ENCODE measurements at places on chromosomes 2 and 18.

DNA sequence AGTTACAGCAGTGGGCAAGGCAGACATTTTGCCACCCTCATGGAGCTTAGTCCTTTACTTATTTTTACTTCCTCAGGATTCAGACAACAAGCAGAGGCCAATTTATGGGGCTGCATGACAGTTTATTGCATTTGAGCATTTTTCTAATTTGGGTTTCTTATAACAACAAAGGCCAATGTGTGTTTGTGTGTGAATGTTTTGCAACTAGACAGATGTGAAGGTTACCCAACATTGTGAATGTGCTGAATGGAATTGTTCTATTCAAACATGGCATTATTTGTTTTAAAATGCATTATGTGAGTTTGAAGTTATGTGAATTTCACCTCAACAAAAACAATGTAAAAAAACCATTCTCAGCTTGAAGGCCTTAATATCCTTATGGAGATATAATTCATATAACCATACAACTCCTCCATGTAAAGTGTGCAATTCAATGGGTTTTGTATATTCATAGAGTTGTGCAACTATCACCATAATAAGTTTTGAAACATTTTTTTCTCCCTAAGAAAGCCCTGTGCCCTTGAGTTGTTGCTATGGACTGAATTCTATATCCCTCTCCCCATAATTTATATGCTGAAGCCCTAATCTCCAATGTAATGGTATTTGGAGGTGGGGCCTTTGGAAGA lies 57.3 kb downstream of the CCDC195 start:
- no peak for DNase-seq

- no peak for DNase-seq
Observed at GRCh38 chr2:59083075-59083828, 842.1 kb upstream of the FANCL start.

- DNase-seq = no peak
Observed at GRCh38 chr18:51330148-51330547, 132.7 kb upstream of the MEX3C start.

- no peak for DNase-seq
Observed at GRCh38 chr2:33509908-33510585, 33.6 kb downstream of the RASGRP3 start.

- DNase-seq = no peak
Observed at GRCh38 chr18:54845787-54846186, 17.5 kb downstream of the RAB27B start.

- no peak for DNase-seq
Observed at GRCh38 chr2:226139759-226140158, 659.9 kb downstream of the IRS1 start.

GRCh38 chr2:16184945-16185660 lies 244.8 kb downstream of the MYCN start:
- no peak for DNase-seq

GRCh38 chr2:21379140-21379539 lies 255.4 kb downstream of the TDRD15 start:
- no peak for DNase-seq

DNA sequence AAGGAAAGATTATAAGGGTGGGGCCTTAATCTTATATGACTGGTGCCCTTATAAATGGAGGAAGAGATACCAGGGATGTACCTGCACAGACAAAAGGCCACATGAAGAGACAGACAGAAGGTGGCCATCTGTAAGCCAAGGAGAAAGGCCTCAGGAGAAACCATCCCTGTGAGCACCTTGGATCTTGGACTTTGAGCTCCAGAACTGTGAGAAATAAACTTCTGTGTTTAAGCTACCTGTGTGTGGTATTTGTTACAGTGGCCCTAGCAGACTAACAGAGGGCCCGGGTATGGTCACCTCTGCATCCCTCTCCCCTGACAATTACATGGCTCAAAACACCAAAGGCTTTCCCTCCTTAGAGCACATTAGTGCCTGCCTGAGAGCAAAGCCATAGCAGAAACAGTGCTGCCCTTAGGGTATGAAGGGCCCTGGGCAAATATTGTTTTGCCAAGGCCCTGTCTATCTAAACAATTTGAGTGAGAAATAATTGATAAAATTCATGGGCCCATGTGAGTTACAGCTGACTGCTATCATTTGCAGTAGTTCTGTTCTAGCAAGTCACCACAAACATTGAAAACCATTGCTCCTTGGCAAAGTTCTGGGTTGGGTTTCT lies 109.3 kb upstream of the MYCN start:
- DNase-seq = no peak

- DNase-seq = no peak
Observed at GRCh38 chr2:165007161-165007744, 51.9 kb upstream of the SLC38A11 start.

DNA sequence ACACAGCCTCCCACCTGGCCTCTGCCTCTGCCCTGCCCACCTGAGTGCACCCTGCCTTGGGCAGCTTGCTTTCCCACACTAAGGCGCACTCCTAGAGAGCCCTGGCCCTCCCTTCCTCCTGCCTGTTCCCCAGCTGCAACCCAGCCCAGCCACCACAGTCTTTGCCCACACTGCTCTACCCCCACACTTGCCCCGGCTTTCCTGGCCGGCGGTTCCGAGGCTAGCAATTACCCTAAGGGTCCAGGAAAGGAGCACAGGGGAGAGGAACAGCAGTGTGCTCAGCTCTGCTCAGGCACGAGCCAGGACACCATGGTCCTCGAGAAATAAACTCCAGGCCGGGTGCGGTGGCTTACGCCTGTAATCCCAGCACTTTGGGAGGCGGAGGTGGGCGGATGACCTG lies 237.8 kb upstream of the RAB6C start:
- no peak for DNase-seq

GRCh38 chr2:49162151-49162550 lies 7.8 kb upstream of the FSHR start:
- no peak for DNase-seq

- no peak for DNase-seq
Observed at GRCh38 chr2:62512384-62512783, 6.4 kb upstream of the TMEM17 start.

DNA sequence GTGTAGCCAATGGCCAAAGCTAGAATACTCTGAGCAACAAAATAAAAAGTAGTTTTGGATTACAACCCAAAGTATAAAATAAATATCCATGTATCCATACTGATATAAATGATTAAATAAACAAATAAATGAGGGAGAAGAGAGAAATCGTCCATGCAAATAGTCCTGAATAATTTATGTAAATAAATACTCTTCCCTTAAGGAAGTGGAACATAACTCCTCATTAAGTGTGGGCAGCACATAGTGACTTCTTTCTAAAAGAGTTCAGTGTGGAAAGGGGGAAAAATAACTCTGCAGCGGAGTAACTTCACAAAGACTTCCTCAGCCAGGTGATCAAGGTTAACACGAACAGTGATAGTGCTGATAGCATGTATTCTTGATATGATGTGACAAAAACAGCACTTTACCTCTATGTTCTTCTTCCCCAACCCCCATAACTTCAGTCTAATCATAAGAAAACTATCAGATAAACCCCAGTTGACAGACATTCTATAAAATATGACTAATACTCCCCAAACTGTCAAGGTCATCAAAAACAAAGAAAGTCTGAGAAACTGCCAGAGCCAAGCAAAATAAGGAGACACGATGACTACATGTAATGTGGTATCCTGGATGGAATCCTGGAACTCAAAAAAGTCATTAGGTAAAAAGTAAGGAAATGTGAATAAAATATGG lies 30.7 kb downstream of the METTL8 start:
- no peak for DNase-seq

- DNase-seq = no peak
Observed at GRCh38 chr2:5234563-5234962, 457.6 kb upstream of the SOX11 start.

DNA sequence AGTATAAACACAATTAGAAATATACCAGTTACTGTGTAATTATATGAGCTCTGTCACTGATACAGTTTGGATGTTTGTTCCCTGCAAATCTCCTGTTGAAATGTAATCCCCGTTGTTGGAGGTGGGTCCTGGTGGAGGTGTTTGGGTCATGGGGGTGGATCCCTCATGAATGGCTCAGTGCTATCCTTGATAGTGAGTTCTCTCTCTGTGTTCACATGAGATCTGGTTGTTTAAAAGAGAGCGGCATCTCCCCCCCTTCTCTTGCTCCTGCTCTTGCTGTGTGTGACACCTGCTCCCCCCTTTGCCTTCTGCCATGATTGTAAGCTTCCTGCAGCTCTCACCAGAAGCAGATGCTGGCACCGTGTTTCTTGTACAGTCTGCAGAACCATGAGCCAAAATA lies 24.1 kb downstream of the MTX2 start:
- DNase-seq = no peak
